ENCODE measurements at places on chromosomes 1 and 21.
A peak's percentile ranks its signal among the peaks of the same experiment; 100 is the strongest.

DNA sequence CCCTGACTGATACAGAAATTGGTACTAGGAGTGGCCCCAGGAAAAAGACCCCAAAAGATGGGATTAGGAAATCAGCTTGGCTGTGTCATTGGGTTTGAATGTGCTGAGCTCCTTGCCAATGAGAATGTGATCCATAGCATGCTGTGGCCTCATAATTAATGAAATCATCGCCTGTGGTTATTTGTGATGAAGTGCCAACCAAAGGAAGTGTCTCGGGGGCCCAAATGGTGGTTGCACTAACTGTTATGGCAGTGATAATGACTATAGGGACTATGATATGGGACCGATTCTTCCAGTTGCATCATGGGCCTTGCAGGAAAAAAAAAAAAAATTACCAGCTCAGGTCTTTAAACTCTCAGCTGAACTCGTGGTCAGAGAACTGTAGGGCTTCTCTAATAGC lies 15.4 kb upstream of the ZDHHC18 start:
- no peak for DNase-seq

DNA sequence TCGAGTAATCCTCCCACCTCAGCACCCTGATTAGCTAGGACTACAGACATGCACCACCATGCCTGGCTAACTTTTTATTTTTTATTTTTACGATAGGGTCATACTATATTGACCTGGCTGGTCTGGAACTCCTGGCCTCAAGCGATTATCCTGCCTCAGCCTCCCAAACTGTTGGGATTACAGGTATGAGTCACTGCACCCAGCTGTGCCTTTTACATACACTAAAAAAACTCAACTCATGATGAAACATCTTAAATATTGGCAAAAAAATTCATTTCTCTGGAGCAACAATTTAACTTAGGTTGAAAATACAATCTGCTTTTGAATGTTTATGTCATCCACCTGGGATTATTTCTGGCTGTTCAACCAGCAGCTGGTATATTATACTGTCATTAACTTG lies 598.3 kb upstream of the ZP4 start:
- DNase-seq = no peak

GRCh38 chr1:211547710-211548109 lies 31.3 kb downstream of the SLC30A1 start:
- no peak for DNase-seq

GRCh38 chr1:70083519-70083918 lies 121.9 kb downstream of the LRRC40 start:
- DNase-seq = no peak

- no peak for DNase-seq
Observed at GRCh38 chr1:3795453-3796214, 664 bp downstream of the LRRC47 start.

DNA sequence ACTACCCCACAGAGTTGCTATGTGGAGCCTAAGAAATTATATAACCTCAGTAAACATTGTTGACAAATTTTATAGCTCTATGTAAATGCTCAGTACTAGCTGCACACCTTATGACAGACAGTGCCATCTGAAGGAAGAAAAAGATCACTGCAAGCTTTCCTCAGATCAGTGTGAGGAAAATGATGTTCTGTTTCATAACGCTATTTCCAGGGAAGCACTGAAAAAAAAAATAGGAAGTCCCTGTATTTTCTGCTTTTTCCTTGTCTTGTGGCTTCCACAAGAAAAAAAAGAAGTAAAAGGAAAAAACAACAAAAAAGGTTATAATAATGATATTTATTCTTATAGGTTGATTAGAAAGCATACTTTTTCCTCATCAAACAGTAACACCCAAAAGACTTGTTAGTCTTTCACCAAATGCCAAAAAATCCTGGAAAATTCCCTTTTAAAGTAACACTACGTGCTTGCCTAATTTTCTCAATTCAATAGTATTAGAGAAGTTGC lies 23.2 kb downstream of the LYST start:
- no peak for DNase-seq

DNA sequence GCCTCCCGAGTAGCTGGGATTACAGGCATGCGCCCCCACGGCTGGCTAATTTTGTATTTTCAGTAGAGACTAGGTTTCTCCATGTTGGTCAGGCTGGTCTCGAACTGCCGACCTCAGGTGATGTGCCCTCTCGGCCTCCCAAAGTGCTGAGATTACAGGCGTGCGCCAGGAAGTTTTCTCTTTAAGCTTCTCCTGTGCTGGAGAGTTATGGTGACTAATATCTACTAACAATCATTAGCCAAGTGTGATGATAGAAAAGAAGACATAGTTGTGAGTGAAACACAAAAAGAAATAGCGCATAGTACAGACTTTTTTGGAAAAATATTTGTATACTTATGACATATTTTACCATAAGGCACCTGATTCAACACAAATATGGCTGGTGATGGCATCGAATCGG lies 56.5 kb downstream of the SETD4 start:
- DNase-seq = no peak

- DNase-seq = no peak
Observed at GRCh38 chr21:45997205-45997494, 15.6 kb downstream of the COL6A1 start.

DNA sequence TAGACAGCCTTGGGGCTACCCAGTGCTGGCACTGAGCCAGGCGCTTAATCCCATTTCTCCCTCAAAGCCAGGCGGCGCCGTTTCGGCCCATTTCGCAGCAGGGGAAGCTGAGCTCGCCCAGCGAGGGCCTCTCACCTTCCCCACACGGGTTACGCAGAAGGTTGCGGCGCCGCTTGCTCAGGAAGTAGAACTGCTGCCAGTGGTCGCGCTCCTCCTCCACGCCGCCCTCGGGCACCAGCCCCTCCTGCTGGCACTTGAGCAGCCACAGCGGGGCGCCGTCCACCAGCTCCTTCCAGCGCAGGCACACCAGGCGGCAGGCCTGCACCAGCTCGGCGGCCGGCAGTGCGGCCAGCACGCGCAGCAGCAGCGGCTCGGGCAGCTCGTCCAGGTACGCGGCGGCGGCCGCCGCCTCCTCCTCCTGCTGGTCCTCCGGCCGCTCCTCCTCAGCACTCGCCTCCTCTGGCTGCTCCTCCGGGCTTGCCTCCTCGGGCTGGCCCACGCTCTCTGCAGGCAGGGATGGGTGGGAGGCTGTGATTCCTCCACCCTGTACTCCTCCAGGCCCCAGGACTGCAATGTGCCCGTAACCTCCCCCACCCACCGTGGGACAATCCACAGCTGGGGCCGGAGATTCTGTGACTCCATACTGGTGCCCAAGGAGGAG lies 3.8 kb downstream of the FBXO2 start:
- DNase-seq = peak; percentile 53

DNA sequence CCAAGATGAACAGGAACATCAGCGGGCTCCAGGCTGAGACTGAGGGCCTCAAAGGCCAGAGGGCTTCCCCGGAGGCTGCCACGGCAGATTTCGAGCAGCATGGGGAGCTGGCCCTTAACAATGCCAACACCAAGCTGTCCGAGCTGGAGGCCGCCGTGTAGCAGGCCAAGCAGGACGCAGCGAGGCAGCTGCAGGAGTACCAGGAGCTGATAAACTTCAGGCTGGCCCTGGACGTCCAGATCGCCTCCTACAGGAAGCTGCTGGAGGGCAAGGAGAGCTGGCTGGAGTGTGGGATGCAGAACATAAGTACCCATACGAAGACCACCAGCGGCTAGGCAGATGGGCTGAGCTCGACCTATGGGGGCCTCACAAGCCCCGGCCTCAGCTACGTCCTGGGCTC lies 823.4 kb upstream of the NEGR1 start:
- no peak for DNase-seq

GRCh38 chr1:53395671-53396215 lies 63.5 kb upstream of the DMRTB1 start:
- no peak for DNase-seq

DNA sequence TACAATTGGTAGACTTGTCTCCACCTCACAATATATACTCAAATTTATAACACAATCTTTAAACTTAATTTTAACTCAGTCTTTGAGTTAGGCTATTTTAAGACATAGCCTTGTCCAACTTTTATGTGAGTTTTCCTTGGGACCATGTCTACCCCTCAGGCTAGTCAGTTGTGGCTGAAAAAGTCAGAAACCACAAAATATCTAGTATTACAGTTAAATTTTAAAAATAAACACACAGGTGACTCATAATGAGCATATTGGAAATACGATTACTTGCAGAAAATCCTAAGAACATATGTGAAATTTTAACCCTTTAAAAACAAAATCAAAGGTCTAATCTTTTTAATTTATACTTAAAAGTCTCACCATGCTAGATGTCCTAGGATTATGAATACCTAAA lies 4.8 kb upstream of the ASB17 start:
- no peak for DNase-seq

DNA sequence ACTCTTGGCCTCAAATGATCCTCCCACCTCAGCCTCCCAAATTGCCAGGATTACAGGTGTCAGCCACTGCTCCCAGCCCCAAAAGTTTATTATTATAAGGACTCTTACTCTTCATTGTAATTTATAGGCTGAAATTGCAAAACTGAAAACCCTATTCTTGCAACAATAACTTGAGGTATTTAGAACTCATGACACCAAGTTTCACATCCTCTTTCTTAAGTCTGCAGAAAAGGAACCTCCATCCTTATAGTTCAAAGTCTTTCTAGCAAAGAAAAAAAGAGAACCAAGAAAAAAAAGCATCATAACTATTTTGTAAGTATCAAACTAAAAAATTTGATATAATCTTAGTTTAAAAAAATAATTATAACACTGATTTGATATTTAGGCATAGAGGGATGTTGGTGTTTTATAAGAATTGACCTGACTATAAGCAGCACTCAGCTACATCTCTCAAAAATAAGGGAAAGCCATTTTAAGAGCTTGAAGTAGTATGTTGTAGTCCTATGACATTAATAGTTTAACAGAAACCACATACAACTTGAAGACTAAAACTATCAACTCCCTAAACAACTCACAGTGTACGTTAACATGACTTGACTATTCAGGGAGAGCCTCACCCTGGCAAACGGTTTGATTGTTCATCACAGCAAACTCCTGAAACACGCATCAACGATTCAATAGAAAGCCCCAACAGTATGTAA lies 122.4 kb downstream of the AKT3 start:
- no peak for DNase-seq

- DNase-seq = peak; percentile 29
Observed at GRCh38 chr1:46735708-46736324, 16.9 kb upstream of the EFCAB14 start.

GRCh38 chr21:43598416-43599120 lies 60.7 kb downstream of the HSF2BP start:
- no peak for DNase-seq

DNA sequence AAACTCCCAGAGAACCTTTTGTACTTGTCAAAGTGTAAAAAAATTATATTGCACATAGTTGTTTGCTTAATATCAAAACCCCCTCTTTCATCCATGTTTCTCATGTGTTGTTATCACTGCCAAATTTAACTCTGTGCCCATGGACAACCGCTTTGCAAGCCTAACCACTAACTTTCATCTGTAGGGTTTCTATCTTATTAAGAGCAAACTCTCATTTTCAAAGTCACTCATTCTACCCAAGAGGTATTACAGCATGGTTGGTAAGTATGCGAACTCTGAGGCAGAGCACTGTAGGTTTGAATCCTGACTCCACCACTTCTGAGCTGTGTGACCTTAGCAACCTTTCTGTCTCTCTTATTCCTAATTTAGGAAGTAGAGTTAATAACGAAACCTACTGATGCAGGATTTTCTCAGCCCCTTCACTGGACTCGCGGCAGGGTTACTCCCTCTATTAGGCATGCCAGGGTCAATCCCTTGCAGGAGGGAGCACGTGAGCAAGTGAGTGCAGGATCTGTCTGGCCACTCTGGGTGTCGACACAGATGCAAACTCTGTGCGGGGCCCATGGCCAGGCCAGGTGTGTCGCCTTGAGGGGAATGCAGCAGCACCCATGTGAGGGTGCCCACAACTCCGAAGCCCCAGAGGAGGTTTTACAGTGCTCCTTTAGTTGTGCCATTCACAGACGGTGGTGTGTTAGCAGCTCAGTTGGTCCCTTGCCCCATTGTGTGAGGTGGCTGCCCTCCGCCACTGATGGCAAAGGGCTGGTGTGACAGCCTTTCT lies 361.5 kb upstream of the ADGRL2 start:
- DNase-seq = no peak

- peak; percentile 94 for DNase-seq
Observed at GRCh38 chr1:16145662-16146278, 10.1 kb downstream of the EPHA2 start.

- DNase-seq = no peak
Observed at GRCh38 chr1:193726722-193727121, 540.3 kb upstream of the B3GALT2 start.

DNA sequence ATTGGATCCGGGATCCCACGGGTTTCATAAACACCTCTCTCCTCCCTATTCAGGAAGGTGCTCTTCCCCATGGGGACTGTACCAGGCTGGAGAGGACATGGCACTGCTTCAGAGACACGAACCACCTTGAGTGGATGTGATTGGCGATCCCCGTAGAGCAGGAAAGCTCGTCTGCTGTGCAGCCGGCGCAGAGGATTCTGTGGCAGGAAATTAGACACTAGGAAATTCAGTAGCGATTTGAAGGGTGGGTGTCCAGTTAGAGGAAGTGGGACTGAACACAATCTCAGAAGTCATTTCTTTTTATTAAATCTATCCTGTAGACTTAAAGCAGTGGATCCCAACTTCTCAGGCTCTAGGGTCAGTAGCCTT lies 767 bp downstream of the PDIK1L start:
- no peak for DNase-seq

DNA sequence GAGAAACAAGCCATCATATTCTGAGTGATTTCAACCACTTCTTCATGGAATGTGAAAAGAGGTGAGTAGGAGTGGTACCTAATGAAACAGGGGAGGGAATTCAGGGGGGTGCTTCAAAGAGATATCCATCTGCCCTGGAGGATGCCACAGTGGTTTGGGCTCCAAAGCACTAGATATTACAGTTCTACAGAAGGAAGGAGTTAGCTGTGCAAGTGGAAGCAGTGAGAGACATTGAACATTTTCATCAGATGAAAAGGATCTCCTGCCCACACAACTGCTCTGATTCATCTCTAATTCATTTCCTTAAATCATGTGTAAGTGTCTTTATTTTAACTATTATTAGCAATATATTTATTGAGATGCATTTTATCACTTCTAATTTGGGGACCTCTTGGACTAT lies 2.8 kb upstream of the RGS5 start:
- DNase-seq = no peak

DNA sequence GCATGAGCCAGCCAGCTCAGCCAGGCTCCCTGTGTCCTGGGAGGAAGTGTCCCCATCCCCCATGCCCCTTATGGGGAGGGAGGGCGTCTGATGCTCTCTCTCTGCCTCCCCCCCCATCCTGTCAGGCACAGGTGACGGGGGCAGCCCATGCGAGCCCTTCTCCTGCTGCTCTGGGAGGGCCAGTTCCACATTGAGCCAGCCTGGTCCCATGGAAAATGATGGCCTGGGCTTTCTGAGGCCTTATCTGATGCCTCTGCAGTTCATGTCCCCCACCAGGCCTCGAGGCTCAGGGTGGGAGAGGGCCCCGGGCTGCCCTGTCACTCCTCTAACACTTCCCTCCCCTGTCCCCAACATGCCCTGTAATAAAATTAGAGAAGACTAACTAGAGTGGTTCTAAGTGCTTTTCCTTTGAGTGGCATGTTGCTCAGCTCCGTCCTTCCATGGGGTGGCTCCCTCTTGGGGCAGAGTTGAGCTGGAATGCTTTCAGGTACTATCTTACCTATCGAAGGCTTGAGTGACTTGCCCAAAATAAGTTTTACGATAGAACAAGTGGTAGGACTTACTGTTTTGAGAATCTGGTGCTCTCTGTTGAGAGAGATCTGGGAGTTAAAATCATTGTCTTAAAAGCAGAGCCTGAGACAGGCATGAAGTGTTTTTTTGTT lies 1.8 kb upstream of the MTFR1L start:
- DNase-seq = no peak

- no peak for DNase-seq
Observed at GRCh38 chr1:156356262-156356874, 12.6 kb upstream of the RHBG start.

All from pulmonary artery endothelial cell (primary cell).